Activated CD8-positive, alpha-beta T cell treated with anti-CD3 and anti-CD28 coated beads, Interleukin-2, amount 10 ng/mL, durations not matched to agents 7 days and 5 days (primary cell): ENCODE measurements at places on chromosomes 13 and 19. TPM values are rescaled to one million over a fixed set of nuclear protein-coding genes. Genes with fewer than 3 reads are reported as not detected.

GRCh38 chr13:27607125-27607524 lies 13.2 kb downstream of the LNX2 start:
- no peak overlapping the region for H3K27ac ChIP-seq
- peaks cover 4% of the 10 kb centered on the region for H3K36me3 ChIP-seq
- H3K27me3 ChIP-seq = no peaks in the 10 kb centered on the region
- no peak overlapping the region for H3K4me3 ChIP-seq
- DNase-seq = no peak

TGFBR3L gene
- total RNA-seq = 2.7 TPM

ABHD8 gene
- total RNA-seq = 8.9 TPM

- no peaks in the 10 kb centered on the region for H3K4me1 ChIP-seq
- H3K27ac ChIP-seq = no peak overlapping the region
- H3K27me3 ChIP-seq = no peaks in the 10 kb centered on the region
Measured at GRCh38 chr13:43546816-43547215, 240.0 kb downstream of the ENOX1 start.

DNA sequence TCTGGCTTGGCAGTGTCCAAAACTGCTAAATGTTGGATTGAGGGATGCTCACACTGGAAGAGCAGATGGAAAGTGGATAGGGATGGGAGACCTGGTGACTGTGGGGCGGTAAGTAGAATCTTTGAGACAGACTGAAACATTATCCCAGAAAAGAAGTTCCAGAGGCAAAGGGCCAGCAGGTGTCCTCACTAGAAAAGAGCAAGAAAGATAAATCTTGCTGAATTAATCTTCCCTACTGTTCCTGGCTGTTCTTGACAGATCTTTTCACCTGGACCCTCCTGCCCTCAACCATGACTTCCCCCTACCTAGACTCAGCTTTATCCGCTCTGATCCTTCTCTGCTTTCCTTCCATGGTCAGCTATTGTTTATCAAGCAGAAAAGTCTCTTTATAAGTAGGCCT lies 35.0 kb upstream of the FRY start:
- H3K36me3 ChIP-seq = no peaks in the 10 kb centered on the region
- H3K4me3 ChIP-seq = no peak overlapping the region
- no peaks in the 10 kb centered on the region for H3K27me3 ChIP-seq
- DNase-seq = no peak
- no peak overlapping the region for H3K27ac ChIP-seq

NOVA2 gene
- total RNA-seq = not detected

DNA sequence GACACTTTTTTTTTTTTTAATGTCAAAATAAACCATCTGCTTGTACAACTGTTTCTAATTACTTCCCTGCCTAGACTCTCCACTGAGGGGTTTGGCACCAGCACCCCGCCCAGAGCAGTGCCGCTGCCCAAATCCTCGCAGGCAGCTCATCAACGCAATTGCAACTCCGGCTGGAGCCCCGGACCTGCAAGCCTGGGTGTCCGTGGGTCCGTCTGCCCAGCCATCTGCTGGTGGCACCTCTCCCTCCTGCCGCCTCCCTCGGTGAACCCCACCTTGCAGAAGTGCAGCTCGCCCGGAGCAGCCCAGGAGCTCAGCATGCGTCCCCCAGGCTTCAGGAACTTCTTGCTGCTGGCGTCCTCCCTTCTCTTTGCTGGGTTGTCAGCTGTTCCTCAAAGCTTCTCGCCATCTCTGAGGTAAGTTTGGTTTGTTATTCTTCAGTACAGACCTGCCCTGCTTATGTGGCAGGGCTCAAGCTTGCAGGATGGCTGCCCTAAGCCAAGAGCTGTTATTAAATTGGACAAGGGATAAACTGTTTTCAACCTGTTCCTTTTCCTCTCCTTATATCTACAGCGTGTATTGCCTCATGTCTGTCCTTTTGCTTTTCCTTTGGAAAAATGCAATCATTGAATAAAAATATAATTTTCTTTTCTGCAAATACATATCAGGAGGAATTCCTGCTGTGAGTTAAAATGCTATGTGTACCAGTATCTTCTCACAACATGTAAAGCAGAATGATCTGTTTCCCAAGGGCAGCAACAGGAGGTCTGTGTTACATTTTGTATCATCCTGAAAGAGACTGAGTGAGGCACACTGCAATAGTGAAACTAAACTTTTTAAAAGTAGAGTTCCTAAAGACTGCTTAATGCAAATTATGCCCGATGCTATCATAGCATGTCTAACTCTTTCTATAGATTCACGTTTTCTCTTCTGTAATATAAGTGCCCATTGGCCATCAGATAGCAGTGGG lies at the start of gene ITGBL1:
Gene ITGBL1, plus strand, starts transcription at position 157 of the 967 bp plus-strand sequence. Its CDS starts 159 bp downstream, at position 316.
- H3K36me3 ChIP-seq = no peaks in the 10 kb centered on the region
- H3K27me3 ChIP-seq = peaks cover 16% of the 10 kb centered on the region
- no peak for DNase-seq

DNA sequence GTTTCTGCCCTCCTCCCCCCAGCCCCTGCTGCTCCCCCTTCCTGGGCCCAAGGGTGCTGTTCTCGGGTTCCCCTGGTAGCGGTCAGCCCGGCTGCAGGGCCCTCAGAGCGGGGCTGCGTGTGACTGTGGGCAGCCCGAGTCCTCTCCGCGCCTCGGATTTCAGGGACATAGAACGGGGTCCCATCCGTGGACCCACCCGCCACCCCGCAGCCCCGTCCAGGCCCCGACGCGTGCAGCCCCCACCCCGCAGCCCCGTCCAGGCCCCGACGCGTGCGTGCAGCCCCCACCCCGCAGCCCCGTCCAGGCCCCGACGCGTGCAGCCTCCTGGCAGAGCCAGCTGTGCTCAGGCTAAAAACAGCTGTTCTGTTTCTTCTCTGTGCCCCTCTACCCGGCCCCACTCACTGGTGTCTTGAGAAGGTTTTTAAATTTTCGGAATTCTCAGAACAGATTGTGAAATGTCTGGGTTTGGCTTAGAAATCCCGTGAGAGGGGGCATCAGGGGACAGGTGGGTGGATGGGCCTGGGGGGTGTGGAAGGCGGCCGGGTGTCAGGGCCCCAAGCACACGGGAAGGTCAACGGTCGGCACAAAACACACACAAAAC lies 5.5 kb upstream of the PRTN3 start:
- no peak overlapping the region for H3K4me3 ChIP-seq
- no peak for DNase-seq
- H3K4me1 ChIP-seq = no peaks in the 10 kb centered on the region
- peaks cover 3% of the 10 kb centered on the region for H3K27me3 ChIP-seq
- H3K27ac ChIP-seq = no peak overlapping the region
